ENCODE measurements at places on chromosomes 3 and 15.
A peak's percentile ranks its signal among the peaks of the same experiment; 100 is the strongest.

- DNase-seq = no peak
Measured at GRCh38 chr3:159528251-159528895, 460.3 kb upstream of the IL12A start.

GRCh38 chr3:70952033-70952747 lies 631.3 kb downstream of the FOXP1 start:
- DNase-seq = no peak

DNA sequence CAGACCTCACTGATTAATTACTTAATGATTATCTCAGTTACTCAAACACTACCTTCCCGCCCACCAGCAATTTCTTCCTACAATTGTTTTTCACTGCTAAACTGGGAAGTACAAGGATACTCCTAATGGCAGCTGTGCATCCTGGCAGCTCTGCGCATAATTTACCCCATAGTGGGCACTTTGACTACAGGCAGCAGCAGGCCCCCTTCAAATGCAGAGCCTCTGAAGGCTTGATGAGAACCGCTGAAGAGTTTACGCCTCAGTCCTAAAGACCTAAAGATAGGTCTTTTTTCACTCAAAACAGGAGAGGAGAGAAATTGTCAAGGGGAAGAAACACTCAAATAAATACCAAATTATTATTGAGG lies 10.7 kb downstream of the CCDC32 start:
- DNase-seq = no peak

DNA sequence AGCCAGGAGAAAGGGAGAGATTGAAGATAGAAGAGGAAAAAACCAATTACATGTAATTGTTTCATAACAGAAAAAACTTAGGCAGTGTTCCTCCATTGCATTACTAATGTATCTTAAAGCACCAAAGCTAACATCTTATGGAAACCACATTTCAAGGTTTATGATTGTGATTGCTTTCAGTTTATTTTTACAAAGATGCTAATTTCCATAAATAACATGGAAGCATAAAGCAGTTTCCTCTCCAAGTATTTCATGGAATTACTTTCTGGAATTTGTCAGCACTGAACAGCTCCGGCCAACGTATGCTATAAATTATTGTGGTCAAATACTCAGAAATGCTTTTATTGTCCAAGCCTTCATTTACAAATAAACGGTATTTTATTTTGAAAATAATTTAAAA lies 11.6 kb downstream of the ADAMTSL3 start:
- no peak for DNase-seq

DNA sequence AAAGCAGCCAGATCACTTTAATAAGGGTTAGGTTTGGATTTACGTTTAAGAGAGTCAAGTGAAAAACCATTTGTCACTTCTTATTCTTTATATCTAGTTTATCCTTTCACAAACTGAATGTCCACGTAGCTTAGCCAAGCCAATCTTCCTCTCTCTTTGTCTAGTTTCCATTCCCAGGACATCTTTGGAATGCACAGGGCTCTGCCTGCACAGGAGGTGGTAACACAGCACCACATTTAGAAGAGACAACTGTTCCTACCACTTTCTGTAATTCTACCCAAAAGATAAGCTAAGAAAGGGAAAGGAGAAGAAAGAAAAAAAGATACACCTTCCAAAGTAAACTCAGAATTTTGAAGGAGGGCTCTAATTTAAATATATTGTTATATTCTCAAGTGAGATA lies 67.9 kb downstream of the IGSF11 start:
- DNase-seq = no peak

DNA sequence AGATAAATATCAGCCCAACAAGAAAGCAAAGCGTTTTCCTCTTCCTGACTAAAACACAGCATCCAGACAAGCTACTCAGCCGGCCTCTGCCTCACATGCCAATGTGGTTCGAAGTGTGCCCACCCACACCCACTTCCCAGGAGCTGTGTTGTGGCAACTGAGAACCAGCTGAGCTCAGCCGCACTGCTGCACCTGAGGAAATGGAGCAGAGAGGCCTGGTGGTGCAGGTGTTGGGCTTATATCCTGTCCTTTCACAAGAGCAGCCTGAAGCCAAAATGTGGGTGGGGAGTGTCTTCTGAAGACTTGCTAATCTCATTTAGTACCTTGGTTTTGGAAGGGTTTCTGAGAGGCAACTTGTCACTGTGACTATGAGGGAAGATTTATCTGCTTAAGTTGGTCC lies 23.0 kb upstream of the RETNLB start:
- peak; percentile 6 for DNase-seq

DNA sequence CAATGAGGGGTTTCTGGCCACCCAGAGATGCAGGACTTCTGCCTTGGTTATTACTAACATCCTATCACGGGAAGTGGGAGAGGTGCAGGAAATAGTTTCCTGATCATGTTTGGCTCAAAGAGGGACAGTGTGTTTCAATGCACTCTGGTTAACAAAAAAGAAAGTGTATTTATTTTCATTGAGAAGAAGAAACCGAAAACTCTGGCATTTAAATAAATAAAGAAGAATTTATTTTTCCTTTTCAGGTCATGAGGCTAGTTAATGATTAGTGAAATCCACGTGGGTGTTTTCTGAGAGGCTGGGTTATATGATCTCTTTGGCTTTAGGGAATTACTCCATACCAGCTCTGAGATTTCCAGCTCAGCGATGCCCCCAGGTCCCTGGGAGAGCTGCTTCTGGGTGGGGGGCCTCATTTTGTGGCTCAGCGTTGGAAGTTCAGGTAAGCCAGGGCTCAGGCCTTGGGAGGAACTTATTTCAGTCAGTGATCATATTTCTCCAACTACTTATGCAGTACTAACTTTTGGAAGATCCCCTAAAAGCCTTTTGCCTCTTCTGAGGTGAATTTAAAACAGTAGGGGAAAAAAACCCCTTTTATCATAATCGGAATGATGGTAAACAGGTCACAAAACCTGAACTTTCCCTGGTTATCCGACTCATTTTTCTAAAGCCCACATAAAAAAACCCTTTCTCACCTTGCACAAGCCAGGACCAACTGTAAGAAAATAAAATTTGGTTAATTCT lies at the start of gene PLA1A:
Gene PLA1A, plus strand, starts transcription at position 338 of the 741 bp plus-strand sequence. Its CDS starts 29 bp downstream, at position 367.
- no peak for DNase-seq

DNA sequence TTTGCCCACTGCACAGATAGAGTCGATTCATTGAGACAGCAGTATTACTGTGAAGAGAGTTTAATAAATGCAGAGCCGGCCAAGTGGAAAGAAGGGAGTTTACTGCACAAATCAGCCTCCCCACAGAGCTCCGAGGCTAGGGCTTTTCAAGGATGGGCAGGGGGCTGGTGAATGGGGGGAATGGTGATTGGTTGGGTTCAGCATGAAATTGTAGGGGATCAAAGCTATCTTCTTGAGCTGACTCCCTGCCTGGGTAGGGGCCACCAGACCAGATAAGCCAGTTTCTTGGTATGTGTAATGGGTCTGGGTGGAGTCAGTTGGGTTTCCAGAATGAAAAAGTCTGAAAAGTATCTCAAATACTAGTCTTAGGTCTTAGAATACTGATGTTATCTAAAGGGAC lies 66.6 kb downstream of the SYNPR start:
- no peak for DNase-seq

DNA sequence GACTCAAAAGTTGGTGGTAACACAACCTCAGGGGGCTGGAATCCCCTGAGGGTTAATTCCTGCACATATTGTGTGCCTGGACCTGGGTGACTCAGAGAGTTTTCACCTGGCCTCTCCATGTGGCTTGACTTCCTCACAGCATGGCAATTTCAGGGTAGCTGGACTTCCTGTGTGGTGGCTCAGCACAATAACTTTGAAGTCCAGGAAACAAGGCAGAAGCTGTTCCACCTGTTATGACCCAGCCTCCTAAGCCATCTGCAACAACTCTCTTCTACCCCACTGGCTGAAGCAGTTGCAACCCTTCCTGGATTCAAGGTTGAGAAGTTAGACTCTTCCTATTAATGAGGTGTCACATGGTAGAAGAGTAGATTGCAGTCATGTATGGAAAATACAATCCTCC lies 58.4 kb downstream of the EDEM1 start:
- DNase-seq = no peak

- DNase-seq = no peak
Measured at GRCh38 chr15:33852094-33852493, 116.2 kb upstream of the CHRM5 start.

GRCh38 chr3:154013736-154014135 lies 107.5 kb upstream of the ARHGEF26 start:
- DNase-seq = no peak

GRCh38 chr3:141093397-141093796 lies 42.2 kb downstream of the SPSB4 start:
- no peak for DNase-seq
